ENCODE measurements at places on chromosomes 1 and 21.

DNA sequence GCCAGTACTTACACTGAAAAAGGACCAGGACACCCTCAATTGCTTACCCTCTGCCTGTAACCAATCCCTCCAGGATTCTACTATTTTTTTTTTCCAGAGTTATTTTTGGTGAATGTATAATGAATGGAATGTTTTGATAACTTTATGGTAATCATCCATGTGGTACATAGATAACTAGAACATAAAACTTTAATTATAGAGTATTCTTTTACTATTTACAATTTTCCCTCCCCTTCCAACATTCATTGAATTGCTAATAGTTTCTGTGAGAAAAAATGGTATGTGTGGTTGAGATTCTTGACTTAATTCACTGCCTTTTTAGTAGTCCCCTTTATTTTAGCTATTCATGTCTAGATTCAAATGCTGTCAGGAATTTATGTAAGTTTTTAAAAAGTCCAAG is 164.6 kb downstream of the CYYR1 start:
- no peak for DNase-seq

DNA sequence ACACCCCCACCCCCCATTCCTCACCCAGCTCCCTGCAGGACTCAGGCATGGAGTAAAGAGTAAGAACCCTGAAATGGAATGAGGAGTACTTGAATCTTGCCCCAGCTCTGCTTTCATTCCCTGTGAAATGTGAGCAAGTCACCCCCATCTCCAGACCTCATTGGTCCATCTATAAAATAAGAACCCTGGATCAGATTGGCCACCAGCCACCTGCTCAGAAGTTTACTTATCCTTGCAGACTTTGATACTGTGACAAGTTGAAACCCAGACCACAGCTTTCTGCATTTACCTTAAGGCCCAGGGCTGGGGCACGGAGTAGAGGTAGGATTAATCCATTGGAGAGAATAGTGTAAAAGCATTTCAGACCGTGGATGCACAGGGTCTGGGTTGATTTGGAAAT is 2.2 kb downstream of the KISS1 start:
- no peak for DNase-seq

GRCh38 chr1:53190210-53190611 is 6.4 kb upstream of the CPT2 start:
- no peak for DNase-seq

DNA sequence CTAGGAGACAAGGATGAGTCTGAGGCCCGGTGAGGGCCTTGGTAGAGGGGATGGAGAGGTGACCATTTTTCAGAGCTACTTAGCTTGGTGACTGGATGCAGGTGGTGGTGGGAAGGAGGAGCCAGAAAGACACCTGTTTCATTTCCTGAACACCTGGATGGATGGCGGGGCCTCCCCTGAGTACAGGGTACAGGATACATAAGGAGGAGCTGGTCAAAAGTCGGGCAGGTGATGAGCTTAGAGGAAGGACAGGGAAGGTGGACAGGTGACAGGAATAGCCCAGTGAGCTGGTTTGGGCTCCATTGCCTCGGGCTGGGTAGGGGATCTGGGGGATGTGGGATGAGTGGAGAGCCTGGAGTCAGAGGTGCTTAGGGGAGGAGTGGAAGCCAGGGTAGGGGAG is 6.3 kb downstream of the FAAH start:
- DNase-seq = no peak

- no peak for DNase-seq
Measured at GRCh38 chr1:38332649-38333310, 286.2 kb upstream of the POU3F1 start.

- DNase-seq = no peak
Measured at GRCh38 chr1:11042995-11043874, 3.8 kb downstream of the MASP2 start.

GRCh38 chr1:54229281-54229891 is 29.4 kb downstream of the MRPL37 start:
- DNase-seq = no peak

DNA sequence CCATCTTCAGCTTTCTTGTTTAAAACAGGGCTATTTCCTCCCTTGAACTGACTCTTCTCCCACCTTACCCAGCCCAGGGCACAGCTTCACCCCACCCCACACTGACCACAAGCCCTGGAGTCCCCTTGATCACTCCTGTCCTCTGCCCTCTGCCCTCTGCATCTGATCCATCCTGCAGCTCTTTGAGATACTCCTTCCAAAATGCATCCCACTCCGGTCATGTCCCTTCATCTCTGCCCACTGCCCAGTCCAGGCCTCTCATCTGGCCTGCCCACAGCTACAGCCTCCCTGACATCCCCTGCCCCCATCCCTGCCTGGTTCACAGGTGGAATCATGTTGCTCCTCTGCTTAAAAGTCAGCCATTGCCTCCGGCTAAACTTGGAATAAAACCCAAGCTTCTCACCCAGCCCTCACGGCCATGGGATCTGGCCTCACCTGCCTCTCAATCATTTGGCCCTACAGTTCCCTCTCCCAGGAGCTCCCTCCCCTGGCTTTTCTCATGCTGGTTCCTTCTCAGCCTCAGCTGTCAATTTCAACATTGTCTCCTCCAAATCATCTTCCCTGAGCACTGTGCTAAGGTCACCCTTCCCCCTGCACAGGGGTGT is 202.0 kb downstream of the MATN1 start:
- no peak for DNase-seq

DNA sequence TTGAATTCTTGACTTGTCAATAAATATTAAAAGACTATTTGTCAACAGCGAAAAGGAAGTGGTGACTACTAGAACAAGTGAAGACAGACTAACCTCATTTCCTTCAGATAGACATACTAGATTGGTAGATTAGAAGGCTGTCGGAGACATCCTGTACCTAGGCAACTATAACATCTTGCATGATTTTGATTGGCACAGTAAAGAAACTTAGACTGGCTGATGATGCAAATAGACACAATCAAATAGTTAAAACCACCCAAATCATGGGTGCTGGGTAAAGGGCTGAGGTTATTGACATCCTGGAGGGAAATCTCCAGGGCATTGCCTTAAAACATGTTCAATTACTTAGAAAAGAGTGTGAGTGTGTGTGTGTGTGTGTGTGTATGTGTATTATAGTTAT is 85.9 kb upstream of the EDEM3 start:
- no peak for DNase-seq

DNA sequence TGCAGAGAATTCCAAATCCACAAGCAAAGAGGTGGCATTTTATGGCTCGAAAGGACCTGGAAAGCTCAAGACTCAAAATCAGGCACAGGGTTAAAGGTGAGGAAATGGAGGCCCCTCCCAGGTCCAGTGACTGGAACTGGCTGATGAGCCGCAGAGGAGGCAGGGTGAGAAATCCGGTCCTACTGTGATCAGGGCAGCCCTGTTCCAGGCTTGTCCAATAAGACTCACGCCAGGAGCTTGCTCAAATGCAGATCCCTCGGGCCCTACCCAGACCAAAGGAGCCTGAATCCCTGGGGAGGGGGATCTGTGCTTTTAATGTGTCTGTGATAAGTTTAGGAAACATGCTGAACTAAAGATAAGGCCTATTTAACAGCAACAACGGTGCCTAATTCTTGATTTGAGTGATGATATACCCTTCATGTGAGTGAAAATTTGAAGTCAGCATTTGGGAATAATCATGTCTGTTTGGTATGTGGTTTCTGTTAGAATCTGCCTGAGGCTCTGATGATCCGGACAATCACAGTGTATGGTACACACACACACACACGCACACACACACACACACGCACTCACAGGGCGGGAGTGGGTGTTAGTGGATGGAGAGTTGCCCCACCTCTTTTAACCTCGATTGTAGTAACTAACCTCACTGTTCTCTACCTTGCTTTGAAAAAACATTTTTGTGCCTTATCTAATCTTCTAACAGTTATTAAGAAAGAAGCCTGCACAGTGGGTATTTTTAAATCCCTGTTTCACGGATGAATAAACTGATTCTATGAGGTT is 54.1 kb upstream of the LYST start:
- no peak for DNase-seq

DNA sequence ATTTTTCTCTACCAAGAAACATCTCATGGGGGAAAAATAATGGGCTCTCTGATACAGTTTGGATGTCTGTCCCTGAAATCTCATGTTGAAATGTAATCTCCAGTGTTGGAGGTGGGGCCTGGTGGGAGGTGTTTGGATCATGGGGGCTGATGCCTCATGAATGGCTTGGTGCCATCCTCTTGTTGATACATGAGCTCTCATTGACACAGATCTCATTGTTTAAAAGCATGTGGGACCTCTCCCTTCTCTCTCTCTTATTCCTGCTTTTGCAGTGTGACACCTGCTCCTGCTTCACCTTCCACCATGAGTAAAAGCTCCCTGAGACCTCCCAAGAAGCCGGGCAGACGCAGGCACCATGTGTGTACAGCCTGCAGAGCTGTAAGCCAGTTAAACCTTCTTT is 332.5 kb upstream of the NRIP1 start:
- DNase-seq = no peak

- DNase-seq = no peak
Measured at GRCh38 chr1:107198561-107198960, 57.7 kb downstream of the NTNG1 start.

DNA sequence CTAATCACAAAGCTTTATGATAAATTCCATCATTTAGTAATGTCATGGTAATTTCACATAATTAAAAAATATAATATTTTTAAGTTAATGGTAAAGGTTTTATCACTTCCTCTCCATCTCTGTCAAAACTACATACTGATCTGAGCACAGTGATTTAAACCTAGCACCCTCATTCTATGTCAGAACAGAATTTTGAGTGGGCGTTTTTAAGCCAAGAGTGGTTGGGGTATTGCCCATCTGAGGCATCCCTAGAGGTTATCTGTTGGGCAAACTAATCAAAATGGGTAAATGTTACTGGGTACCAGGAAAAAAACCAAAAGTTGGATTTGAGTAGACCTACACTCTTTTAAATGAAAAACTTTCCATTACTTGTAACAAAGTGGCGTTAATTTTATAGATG is 100.7 kb upstream of the GFI1 start:
- no peak for DNase-seq

DNA sequence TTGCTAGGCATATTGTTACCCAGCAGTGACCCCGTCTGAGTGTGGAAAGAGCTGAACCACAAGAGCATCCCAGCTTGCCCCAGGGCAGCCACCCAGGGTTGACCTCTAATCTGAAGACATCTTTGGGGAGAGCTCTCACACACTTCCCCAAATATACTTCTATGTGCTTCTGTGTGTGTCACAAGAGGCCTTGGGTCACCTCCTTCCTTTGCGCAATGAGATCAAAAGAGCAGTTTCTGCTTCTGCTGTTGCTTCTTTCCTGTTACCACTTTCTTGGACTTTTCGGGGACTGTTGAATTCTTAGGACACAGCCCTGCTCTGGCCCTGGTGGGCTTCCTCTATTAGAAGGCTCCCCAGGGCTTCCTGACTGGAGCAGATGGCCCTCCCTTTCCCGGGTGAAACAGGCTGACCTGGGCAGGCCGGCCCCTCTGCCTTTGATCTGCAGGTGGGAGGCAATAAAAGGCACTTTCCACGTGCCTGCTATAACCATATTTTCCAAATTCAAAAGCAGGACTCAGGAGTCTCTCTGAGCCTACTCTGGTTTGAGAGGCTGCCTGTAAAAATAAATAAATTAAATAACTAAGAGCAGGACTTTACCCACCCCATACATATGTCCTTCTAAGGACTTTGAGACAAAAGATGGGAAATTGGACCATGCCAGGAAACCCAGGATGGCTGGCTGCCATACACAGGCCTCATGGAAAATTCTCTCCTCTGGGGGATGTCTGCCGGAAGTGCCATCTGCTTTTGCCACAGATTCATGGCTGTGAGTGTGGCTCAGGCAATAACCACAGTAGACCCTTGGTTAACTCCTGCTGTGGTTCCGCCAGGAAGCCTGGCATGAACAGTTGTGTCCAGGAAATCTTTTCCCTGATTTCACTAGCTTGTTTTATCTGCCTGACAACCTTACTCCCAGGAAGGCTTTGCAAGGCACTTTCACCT is 28.3 kb upstream of the RCSD1 start:
- DNase-seq = peak; percentile 99

- DNase-seq = no peak
Measured at GRCh38 chr1:235817101-235817728, 49.5 kb downstream of the LYST start.

DNA sequence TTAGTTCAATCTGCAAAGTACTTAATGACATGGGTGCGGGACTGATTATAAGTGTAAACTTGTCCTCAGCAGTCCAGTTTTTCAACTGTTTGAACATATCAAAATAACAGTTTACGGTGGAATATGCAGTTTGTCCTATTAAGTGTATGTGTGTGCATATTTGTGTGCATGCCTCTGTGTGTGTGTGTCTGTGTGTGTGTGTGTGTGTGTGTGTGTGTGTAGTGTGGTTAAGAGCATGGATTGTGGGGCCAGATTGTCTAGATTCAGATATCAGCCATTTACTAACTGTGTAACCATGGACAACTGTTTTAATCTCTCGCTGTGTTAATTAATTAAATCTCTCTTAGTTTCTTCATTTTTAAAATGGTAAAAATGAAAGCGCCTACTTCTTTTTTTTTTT is 39.0 kb downstream of the NEXN start:
- DNase-seq = no peak

GRCh38 chr21:34808569-34809204 is 139.9 kb downstream of the CLIC6 start:
- no peak for DNase-seq

- peak; percentile 18 for DNase-seq
Measured at GRCh38 chr1:224700918-224701531, 84.9 kb downstream of the CNIH3 start.

DNA sequence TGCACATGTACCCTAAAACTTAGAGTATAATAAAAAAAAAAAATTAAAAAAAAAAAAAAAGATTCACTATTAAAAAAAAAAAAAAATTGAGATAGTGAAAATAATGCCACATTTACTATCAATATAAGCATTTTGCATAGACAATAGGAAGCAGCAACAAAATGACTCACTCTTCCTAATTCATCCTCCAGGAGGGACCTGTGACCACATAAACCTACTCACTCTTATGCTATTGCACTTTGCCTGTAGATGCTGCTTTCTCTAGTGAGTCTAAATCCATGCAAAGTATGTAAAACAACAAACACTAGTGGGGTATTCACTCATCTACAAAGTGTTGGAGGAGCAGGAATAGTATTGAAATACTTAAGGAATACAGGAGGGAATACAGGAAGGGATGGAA is 2.9 kb downstream of the OR10J5 start:
- no peak for DNase-seq

GRCh38 chr1:163531345-163531744 is 209.6 kb downstream of the NUF2 start:
- no peak for DNase-seq

GRCh38 chr1:41623736-41624135 is 139.3 kb upstream of the EDN2 start:
- DNase-seq = no peak

DNA sequence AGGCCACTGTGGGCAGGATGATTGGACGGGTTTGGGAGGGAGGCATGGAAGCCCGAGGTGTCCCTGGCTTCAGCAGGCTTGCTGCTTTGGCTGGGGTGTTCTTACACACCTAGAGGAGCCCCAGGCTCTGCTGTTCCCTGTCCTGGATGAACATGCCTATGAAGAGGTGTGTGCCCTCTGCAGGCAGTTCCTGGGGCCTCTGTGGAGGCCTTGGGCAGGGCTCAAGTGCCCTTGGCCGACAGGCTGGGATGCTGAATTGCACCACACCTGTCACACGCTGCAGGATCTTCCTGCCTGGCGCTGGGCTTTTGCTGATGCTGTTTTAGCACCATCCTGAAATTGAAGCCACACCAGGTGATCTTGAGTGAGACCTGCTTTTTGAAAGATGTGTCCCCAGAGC is 415.0 kb upstream of the VAMP3 start:
- DNase-seq = no peak
